ENCODE measurements at places on chromosomes 4 and X.

- DNase-seq = no peak
Measured at GRCh38 chr4:105061731-105062130, 84.9 kb upstream of the TET2 start.

DNA sequence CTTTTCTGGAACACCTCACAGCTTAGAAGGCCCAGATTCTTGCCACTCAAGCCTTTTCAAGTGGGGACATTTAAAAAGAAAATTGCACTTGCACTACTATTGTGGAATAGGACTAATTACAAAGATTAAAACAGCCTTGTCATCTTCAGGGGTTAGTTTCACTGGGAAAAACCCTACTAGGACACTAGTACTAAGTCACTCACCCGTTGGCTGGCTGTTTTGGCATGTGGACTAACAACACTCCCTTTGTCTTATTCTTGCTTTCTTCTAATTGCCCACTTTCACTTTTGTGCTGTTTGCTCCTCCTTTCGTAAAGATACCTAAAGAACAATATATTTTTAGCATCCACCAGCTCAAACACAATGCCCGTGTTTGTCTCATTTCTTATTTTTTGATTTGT lies 200.9 kb upstream of the MID1 start:
- DNase-seq = no peak

- DNase-seq = no peak
Measured at GRCh38 chr4:24266951-24267722, 317.2 kb downstream of the DHX15 start.

DNA sequence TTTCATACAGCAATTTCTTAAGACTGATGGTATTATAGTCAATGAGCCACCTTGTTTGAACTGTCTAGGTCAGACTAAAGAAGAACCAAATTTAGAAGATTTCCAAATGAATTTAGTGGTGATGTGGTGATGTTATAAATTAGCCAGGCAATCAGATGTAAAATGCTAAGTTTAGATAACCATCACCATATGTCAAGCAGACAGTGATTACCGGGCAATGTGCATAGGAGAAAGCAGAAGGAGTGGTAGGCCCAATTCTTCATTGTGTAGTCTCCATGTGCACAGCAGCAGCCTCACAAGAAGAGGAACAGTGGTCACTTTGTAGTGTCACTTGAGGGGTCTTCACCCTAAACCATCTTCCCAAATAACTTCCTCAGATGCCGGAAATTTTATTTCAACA lies 198.8 kb downstream of the ANTXR2 start:
- no peak for DNase-seq

DNA sequence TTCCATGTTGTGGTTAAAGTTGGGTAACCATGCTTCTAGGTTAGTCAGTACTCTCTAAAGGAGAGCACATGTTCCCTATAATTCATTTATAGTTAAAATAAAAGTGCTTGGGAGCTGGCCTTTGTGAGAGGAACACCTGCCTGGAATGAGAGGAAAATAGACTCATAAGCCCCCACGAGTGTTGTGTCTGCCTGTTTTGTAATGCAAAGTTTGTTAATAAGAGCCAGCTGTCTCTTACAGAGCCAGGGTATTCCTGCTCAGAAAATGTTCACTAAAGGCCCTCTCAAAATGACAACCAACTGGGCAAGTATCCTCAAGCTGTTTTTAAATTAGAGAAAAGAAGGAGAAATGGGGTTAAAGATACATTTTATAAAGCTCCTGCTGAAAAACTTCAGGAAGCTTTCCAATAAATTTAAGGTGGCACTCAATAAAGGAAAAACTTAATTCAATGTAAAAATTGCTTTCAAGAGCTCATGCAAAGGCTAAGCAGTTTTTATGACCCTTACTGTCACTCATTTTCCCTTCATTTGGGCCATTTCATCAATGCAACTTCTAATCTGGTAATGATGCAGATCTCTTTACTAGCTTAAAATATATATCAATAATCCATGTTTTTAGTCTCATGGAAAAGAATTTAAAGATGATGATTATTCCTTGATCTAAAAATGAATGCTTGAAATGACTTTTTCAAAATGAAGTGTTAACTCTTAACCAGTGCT lies 793.6 kb downstream of the STPG2 start:
- no peak for DNase-seq

DNA sequence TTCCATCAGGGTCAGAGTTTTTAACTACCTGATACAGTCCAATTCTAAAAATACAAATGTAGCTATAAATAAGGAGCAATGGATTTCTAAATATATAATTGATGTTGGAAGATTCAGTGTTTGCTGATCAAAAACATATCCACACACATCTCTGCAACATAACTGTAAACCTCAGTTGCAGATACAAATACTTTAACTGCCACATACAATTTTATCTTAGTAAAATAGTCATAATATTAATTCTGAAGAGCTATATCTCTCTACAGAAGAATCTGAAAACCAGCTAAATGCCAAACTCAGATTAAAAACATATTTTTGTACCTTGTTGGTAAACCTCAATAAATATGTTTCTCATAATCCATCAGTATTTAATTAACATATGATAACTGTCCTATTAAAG lies 674.3 kb upstream of the INTU start:
- no peak for DNase-seq

- DNase-seq = no peak
Measured at GRCh38 chr4:164977243-164978164, at the start of gene TRIM61. TRIM61 (minus strand) TSS chr4:164977657; CDS start chr4:164970002, 7,655 bp downstream.

DNA sequence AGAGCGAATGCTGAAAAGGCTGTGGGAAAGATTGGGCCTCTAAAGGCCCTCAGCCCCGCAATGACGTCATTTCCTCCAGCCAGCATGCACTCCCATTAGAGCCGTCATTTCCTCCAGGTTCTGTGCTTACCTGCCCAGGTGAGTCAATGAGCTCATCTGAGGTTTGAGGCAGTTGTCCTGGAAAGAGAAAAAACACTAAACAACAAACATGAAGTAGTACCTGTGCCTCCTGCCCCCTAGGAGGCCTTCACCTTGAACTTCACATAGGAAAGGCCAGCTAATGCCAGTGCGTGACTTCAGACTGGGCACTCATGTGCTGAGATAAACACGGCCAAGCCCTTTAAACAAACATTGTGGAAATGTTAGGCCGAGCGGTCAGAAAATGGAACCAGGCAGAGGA lies 55.9 kb downstream of the FHDC1 start:
- no peak for DNase-seq

GRCh38 chr4:26418107-26418506 lies 72.2 kb downstream of the CCKAR start:
- DNase-seq = no peak

DNA sequence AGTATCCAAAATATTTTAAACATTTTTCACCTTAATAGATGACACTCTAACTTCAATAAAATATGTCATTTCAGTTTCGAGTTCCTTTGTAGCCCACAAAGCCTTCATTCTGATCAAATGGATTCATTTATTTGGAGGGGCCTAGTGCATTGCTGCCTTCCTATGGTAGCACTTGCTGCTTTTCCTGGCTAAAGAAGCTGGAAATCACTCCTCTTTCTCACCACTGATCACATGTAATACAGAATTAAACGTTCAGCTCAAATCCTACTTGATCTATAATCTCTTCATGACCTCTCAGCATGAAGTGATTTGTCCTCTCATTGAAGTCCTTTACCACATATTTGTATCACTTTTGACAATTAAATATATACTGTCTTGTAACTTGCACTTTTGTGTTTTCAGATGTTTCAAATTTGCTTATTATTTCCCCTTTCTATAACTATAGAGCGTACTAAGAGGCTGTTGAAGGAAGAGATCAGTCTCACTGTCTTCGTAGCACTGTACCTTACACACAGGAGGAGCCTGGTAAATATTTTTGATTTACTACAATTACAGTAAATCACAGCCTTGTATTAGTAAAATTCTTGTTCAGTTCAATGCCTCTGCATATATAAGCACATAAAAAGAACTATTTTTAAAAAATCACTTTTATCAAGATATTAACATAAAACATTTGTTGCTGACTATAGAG lies 555 bp downstream of the CFI start:
- DNase-seq = no peak

DNA sequence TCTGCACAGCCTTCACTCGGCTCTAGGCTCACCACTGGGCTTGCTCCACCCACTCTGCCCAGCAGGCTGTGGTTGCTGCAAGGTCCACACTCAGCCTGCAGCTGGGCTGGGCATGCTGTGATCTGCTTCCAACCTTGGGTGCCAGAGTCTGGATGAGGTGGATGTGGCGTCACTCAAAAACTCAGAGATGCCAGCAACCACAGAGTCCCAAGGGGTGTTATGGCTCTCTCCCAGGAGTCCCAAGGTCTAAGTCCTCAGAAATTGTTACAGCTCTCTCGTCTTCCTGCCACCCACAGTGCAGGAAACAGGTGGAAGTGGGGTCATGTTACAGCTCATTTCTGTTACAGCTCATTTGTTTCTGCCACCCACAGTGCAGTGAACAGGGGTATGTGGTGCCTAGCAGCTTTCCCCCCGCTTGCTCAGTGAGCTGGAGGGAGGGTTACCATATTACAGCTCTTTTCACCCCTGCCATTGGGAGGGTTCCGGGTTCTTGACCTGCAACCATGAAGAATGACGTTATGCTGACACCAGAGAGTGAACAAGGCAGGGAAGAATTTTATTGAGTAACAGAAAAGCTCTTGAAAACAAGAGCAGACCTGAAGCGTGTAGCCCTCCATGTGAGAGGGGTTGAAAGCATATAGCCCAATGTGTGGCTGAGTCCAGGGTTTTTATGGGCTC lies 893.9 kb downstream of the PCDH7 start:
- DNase-seq = no peak

DNA sequence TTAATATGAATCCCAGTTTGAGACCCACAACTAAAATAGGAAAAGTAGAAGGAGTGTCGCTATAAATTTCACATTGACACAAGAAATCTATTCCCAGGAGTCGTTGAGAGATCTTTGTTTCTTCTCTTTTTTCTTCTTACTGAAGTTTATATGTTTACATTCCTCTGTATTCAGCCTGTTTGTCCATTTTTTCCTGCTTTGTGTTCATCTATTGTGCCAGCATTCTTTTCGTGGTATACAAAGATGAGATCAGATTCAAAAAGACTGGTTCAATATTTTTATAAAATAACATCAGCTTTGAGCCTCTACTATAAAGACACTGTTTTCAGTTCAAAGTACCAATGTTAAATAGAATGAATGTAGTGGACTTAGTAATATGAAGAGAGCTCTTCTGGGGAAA lies 95.4 kb upstream of the MYOZ2 start:
- DNase-seq = no peak

DNA sequence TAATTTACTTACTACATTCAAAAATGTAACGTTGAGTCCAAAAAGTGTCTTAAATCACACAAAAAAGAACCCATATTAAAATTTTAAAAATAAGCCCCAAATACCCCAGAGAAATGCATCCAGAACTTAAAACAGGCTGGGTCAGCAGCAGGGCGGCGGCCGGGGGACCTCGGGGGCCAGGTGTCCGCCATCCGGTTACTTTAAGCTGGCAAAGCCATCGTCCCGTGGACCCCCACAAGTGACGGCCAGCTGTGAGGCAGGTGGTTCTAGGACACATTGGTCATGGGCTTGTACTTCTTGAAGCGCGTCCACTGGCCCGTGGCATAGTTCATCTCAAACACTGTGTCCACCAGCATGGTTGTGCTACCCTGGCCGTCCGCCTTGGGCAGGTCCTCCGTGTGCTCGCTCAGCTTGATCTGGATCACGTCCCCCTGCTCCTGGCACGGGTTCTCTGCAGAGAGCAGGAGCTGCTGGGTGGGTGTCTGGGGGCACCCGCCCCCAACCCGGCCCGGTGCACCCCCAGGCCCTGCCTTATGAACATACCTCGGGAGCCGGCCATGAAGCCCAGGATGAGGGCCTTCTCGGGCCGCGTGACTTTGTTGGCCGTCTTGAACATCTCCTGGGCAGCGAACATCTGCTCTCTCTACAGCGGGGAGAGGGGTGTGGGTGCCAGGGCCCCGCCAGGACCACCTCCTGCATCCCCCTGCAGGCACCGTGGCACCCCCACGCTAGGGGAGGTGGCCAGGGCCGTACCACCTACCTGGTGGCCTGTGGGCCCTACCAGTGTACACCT lies 25.5 kb downstream of the NELFA start:
- DNase-seq = no peak

DNA sequence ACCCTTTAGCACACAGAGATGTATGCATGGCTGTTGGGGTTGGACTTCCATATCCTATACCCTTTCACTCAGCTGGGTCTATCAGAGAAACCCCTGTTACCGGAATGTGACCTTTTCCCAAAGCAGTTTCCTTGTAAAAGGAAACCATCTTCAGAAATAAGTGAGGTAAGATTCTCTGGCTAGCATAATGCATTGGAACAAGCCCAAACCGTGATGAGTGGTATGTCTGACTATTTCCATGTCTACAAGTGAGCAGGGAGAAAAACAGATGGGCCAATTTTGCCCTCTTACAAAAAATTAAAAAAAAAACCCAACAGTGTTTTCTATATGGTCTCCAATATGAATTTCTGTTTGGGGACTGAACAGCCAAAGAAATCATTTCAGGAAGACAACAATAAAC lies 283.9 kb downstream of the SMARCA1 start:
- DNase-seq = no peak

DNA sequence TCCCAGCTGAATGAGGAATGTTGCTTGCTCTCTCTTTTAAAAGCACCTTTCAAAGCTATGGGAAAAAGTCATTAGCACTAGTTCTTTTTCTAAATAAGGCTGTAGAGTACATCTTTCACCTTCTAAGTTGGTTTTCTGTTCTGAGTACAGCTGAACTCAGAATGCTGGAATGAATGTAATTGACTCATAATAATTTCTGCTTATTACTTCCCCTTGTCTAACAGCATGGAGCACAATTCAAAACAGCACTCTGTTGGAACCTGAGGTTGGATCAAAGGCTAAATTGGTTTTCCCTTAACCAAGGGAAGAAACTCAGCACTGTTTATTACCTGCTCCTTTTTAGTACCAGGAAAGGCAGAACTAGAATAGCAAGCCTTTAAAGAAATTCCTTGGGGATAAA lies 33.5 kb upstream of the CYP2U1 start:
- DNase-seq = no peak

DNA sequence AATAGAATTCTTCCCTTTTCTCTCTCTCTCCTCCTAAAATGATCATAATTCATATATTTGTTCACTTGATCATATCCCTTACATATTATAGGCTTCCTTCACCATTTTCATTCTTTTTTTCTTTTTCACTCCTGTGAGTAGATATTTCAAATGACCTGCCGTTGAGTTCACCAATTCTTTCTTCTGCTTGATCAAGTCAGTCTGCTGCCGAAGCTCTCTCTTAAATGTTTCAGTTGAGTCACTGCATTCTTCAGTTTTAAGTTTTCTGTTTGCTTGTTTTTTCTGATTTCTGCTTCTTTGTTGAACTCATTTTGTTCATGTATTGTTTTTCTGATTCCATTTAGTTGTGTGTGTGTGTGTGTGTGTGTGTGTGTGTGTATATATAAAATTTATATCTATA lies 354.3 kb downstream of the GPAT3 start:
- DNase-seq = no peak

DNA sequence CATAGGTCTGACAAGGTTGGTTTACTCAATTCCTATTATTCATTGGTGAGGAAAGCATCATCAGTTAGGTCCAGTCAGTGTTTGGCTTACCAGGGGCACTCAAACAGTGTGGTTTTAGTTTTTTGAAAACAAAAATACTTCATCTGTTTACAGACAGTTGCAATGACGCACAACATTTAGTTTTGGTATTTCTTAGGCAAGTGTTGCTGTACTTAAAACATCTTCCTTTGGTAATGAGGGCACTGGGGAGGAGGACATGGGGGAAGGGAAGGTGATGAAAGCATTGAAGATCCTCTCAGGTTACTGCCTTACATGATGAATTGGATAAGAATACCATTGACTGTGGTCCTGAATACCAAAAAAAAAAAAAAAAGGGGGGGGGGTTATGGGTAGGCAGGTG lies 93.7 kb upstream of the MAOA start:
- no peak for DNase-seq
